Mucosa of descending colon (tissue), 3 donors: ENCODE measurements at places on chromosomes 7 and 10.
A peak's percentile ranks its signal among the peaks of the same experiment; 100 is the strongest.

- DNase-seq = no peak
These were observed 4.8 kb upstream of the CDK6 start for GRCh38 chr7:92841192-92841591.

DNA sequence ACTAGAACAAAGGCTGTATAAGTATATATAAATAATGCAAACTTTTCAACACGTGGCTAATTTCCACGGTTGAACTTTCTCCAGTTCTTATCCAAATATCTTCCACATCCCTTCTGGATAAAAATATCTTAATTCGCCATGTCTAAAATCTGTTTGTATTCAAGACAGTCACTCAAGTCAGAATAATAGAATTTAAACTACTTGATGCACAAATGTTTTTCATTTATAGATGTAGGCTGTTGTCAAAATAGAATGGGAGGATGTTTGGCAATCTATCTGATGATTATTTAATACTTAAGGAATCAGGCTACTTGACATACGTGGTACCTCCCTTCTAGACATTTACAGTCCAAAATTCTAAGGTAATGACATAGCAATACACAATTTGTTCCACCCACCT lies 204.3 kb downstream of the TWIST1 start:
- no peak for DNase-seq

DNA sequence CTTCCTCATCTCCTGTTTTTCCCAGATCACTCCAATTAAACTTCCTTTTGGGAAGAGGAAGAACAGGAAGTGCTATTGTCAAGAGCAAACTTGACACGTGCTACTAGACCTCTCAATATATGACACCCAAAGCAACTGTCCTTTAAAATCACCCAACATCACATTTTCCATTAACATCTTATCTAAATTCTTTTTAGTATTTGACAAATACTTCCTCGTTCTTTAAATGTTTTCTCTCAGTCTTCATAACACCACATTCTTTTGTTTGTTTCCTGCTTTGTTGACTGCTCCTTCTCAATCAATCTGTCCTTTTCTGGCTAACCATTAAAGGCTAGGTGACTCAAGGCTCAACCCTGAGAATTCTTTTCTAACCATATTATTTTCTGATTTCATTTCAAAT lies 7.1 kb upstream of the TFPI2 start:
- DNase-seq = no peak

- no peak for DNase-seq
These were observed 124.9 kb upstream of the HABP2 start for GRCh38 chr10:113427811-113428558.

- no peak for DNase-seq
These were observed 524.7 kb downstream of the DNAJB6 start for GRCh38 chr7:157861551-157861950.

DNA sequence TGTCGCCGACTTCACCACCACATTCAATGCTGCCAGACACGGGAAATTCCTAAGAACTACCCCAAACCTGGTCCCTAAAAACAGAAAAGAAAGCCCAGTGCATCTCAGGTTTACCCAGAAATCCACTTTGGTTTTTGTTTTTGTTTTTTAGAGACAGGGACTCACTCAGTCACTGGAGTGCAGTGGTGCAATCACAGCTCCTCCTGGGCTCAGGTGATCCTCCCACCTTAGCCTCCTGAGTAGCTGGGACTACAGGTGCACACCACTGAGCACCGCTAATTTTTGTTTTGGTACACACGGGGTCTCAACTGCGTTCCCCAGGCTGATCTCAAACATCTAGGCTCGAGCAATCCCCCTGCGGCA lies 22.8 kb downstream of the MAD1L1 start:
- DNase-seq = no peak

DNA sequence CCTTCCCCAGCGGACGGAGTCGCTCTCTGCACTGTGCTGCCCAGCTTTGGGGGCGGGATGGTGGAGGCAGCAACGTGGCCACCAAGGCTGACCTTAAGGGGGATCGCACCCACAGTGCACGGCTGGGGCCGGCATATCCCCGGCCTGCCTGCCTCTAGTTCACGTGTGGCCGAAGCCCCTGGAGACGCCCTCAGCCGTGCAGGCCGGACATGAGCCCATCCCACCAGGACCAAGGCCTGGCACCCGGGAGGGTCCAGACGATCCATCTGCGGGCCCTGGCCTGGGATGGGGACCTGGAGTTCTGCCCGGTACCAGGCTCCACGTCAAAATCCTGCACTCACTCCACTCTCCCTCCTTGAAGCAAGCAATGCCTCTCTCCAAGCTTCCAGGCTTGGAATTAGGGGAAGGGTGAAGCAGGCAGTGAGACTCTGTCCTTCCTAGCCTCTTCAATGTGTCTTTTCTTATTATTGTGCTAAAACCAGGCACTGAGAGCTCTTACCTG lies 520.8 kb downstream of the REEP3 start:
- no peak for DNase-seq

DNA sequence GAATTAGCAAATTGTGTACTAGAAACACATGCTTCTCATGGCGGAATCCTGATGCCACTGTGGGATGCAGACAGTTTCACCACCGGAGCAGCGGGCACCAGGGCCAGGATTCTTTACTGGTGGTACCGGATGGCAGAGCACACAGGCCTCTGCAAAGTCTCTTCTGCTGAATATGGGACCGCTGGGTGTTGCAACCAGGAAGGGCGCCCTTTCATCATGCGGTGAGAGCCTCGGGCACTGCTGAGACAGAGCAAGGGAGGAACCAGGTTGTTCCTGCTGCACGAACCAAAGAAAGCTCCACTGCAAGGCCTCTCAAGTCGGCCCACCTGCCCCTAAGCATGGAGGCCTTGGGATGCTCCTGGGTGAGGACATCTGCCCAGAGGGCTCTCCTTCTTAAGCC lies 57.0 kb upstream of the NMT2 start:
- DNase-seq = no peak

DNA sequence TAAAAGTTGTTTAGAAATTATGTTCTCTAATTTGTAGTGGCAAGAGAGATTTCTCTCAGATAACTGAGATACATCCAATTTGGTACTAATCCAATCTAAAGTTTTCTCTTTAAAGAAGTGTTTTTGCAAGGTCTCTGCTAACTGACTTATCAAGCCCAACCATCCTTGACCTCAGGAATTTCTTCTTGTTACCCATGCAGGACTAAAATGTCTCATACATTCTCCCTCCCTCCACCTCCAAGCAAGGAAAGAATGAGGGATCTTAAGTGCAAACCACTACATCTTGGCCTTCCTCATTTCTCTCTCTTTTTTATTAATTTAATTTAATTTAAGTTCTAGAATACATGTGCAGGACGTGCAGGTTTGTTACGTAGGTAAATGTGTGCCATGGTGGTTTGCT lies 12.8 kb downstream of the NRAP start:
- no peak for DNase-seq

DNA sequence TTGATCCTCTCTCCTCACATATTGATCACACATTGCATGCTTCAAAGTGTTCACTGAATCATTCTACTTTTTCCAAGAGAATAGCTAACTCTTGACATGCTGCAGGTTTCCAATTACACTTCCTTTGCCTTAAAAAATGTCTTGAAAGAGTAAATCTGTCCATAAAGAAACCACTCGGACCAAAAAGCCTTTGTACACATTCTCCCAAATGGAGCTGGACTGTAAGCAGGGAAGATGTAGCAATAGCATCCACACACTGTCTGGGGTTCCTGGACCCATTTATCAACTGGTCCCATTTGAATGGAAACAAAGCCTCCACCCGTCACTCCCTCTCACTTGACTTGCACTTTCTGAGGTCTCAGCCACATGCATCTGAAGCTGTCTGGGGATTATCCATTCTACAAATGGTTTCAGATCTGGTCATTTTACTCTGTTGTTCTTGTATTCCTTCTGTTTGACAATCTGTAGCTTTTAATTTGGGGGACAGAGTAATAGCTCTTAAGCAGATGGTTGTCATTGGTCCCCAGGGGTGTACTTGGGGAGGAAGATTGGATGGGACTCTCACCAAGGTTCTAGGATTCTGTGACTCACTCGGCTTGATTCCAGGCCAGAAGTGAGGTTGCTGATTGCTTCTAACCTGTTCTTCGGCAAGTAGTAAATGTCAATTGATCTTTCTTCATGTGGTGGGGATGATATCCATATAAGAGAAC lies 203.5 kb downstream of the HIBADH start:
- DNase-seq = peak; percentile 18

GRCh38 chr10:58086144-58086762 lies 181.4 kb downstream of the IPMK start:
- DNase-seq = no peak

DNA sequence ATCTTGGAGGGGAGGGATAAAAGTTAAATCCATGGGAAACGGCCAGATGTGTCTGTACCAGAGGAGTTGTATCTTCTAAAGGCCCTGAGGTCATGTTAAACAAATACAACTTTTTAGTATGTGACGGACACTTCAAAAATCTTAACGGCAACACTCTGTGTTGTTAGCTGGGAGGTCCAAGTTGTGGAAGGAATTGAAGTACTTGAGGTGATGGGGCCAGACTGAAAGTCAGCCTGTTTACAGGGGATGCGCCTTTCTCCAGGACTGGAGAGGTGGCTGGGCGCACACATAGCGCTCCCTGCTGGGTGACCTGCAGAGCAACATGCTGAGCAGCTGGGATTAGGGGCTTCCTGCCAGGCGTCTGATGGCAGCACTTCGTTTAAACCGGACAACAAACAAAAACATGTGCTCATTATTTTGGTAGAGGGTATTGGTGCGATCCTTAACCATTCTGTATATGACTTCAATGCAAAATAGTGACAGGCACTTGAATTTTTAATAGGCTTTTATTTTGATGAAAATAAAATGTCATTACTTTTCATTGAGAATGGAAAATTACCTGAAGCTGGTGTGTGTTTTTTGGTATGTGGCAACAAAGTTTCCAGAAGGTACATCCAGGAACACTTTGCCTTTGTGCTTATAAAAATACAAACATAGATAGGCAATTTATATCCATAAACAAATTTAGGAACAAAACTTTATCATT lies 198.2 kb downstream of the MLLT10 start:
- DNase-seq = peak; percentile 17

DNA sequence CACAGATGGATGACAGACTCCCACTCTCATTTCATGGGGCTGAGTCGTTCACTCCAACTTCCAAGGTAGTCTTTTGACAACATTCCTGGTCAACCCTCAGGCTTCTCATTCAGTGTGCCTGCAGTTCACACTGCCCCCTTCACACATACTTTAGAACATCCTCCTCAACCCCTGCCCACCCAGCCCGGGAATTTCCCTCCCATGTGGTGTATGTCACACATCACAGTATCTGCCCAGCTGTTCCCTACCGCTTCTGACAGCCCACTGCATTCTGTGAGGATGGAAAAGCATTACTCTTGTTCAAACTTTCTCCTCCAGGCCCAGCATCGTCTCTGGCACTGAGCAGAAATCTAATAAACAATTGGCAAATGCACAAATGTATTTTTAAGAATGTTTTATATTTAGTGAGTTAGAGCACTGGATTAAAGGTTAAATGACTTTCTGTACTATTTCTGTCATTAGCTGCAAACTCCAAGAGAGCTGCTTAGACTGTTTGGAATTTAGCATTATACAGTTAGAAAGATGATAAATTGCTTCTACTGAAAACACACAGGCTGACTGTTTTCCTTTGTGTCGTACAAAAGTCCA lies 110.4 kb downstream of the SFMBT2 start:
- no peak for DNase-seq

DNA sequence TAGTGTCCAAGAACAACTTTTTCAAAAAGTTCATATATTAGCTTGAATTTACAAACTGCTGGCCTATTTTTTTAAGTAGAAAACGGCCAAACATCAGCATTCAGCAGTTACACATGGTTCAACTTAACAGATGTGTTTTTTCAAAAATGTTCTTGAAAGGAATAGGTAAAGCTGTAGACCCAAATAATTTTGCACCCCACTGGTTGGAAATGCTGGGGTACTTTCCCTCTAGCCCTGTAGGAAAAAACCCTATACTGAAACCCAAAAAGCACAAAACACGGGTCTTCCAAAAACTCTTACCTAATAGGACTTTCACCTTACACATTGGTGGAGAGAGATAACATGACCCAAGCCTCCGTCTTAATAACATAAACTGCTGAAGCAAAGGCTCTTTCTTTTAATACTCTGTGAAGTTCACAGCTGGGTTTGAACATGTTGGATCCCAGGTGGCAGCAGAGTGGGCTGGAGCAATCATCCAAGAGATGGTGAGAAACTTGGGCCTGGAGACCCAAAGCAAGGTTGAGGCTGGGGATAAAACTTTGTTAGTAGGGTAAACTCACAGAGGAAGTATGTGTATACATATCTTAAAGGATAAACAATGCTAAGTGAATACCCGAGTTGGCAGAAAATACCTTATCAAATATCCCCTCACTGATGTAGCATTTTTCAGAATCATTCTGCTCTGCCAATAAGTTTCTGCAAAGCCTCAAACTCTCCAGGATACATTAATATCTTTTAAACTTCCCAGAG lies 629 bp upstream of the DNAJC9 start:
- DNase-seq = no peak

DNA sequence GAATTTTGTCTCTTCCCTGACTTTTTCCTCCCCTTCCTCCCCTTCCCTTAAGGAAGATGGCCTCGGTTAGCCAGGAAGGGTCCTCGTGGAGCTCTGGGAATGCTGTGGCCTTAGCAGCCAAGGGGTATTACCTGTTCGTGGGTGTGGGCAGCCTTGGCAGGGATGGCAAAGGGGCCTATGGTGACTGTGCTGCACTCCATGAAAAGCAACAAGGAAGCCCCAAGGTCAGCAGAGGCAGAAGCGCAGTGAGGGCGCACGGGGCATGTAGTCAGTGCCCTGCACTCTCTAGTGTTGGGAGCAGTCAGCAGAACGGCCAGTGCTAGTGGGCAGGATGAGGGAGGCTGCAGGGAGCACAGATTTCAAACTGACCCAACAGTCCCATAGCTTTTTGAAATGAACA lies 191.8 kb downstream of the ADARB2 start:
- no peak for DNase-seq

DNA sequence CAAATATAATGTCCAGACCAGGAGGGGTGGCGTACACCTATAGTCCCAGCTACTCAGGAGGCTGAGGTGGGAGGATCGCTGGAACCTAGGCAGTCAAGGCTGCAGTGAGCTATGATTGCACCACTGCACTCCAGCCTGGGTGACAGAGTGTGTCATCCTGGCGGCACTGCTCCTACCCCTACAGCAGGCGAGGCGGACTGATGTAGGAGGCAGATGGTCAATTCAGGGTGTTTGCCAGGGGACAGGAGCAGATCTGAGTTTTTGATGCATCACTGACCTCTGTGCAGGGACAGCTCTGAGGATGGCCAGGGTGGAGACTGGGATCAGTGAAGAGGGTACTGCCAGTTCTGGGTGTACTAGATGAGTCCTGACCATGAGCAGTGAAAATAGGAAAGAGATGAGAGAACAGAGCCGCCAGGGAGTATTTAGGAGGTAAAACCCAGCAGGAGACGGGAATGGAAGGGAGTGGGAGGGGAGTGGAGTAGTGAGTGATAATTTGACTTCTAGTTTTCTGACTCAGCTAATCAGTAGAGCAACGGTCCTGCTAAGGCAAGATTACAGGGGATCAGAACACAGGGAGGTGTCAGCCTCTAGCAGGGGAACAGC lies 75.3 kb downstream of the HIP1 start:
- DNase-seq = no peak

GRCh38 chr7:80204454-80204853 lies 69.8 kb downstream of the GNAI1 start:
- DNase-seq = no peak

GRCh38 chr10:17859492-17860156 lies 50.5 kb downstream of the MRC1 start:
- DNase-seq = no peak

- no peak for DNase-seq
These were observed 266.6 kb downstream of the POLR1F start for GRCh38 chr7:19442016-19442785.

- no peak for DNase-seq
These were observed 233.6 kb upstream of the BMPER start for GRCh38 chr7:33671531-33672262.
